Glomerular endothelial cell (primary cell): ENCODE measurements at places on chromosomes 6 and 20. TPM values are rescaled to one million over a fixed set of nuclear protein-coding genes. Genes with fewer than 3 reads are reported as not detected.

GNAS-AS1 gene
- total RNA-seq, result not detected in 2 replicates

DNA sequence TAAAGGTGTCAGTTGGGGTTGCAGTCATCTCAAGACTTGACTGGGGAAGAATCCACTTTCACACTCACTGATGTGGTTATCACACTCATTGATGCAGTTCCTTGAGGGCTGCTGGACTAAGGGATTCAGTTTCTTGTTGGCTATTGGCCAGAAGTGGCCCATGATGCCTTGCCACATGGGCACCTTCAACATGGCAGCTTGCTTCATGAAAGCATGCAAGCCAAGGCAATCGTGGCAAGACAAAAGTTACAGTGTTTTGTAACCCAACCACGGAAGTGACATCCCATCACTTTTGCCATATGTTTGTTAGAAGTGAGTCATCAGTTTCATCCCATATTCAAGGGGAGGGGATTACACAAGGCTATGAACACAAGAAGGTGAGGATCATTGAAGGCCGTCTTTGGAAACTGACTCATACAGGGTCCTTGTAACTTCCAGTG, 3.8 kb upstream of the RANBP9 start:
- DNase-seq, result no peak

TTLL9 gene
- total RNA-seq, result 0.23 and 0.29 TPM in 2 replicates

CDKAL1 gene
- 8.8 and 11.2 TPM in 2 replicates for total RNA-seq

GRM1 gene
- 0.05 and 0.06 TPM in 2 replicates for total RNA-seq

DNA sequence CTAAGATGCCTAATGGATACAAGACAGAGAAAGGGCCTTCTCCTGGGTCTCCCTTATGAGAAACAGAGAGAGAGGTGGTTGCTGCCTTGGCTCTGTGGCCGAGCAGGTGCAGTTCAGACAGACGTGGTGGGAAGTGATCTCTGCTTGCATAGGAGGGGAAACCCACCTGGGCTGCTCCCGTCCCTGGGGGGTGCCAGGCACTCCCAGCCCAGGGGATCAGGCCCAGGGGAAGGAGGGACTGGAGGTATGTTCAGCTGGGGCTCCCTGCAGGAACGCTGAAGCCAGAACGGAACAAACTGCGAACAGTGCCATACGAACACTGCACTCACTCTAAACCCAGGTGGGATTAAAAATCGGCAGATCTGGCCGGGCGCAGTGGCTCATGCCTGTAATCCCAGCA, 35.7 kb upstream of the OVOL2 start:
- no peak for DNase-seq

GRCh38 chr6:43263314-43264178, 20.3 kb downstream of the TTBK1 start:
- DNase-seq, result no peak

DNA sequence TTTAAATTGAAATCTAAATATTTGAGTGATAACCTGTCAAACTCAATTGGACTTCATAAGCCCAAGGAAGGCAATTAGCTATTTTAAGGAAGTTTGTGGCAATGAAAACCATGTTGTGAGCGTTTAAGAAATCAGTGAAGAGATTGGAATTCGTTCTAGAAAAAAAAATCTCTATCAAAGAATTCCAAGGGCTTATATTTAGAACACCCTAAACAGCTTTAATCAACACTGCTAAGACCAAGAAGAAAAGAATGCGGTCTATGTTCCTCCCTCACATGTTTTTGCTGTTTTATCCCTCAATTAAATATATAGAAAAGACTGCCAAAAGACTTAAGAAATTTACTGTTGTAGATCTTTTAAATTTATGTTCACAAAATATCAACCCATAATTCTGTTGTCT, 16.6 kb upstream of the ABRACL start:
- no peak for DNase-seq

OPRL1 gene
- total RNA-seq, result 2.7 and 4.5 TPM in 2 replicates

GRCh38 chr6:149919834-149920225, 3.1 kb downstream of the RAET1G start:
- no peak for DNase-seq

GRCh38 chr6:17454316-17455005, 61.1 kb downstream of the CAP2 start:
- no peak for DNase-seq

- no peak for DNase-seq
Measured at GRCh38 chr20:618980-619379, 8.9 kb upstream of the TCF15 start.

GRCh38 chr6:50240986-50241385, 191.3 kb upstream of the DEFB112 start:
- DNase-seq, result no peak

BTBD3 gene
- 27.0 and 36.4 TPM in 2 replicates for total RNA-seq

GRCh38 chr6:116291701-116292396, 12.1 kb upstream of the TSPYL1 start:
- DNase-seq, result no peak

DNA sequence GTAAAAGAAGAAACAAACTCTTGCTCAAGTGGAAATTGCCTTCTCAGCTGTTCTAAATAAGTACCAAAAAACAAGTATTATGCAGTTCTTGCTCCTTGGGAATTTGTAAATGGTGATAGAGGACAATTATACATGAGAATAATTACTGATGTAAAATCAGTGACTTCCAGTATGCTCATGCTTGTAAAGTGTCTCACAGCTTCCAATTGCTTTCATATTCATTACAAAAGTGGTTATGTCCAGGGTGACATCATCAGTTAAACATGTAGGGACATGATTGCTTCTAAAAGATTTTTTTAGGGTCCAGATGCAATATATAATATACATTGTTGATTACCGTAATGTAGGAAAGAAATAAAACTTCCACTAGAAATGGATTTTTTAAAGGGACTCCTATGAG, 122.8 kb upstream of the B3GAT2 start:
- DNase-seq, result no peak

DNA sequence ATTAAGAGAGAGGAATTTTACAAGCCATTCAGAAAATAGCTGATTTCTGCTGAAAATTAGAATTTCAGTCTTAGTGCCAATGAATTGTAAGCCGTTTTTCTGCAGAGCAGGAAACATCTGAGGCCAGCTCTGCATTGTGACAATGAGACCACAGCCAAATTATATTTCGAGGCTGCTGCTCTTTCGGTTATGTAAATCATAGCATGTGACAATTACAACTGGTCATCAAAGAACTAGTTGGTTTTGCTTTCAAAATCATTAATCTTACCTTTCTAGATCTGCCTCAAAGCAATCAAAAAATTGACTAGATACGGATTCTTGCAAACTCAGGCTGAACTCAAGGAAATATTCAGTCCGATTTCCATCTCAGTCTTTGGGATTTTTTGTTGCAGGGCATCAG, 33.4 kb upstream of the INSM1 start:
- DNase-seq, result no peak

DNA sequence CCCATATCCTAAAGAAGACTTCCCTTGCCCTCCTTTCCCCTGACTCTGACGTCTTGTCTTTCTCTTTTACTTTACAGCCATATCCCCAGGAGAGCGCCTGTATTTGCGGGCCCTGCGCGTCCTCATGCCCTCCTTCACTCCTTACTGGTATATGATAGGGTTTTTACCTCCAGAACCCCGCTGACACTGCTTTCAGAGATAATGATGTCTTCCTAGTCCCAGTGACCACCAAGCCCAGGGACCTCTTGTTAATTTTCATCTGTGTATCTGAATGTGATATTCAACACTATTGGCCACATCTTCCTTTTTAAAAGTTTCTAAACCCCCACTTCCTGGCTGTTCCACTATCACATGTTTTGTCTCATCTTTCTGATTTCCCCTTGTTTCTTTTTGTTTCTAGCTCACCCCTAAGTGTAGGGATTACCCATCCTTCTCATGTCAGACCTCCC, 102.0 kb downstream of the HIVEP1 start:
- DNase-seq, result no peak

PPP1R16B gene
- 56.4 and 132 TPM in 2 replicates for total RNA-seq

DNA sequence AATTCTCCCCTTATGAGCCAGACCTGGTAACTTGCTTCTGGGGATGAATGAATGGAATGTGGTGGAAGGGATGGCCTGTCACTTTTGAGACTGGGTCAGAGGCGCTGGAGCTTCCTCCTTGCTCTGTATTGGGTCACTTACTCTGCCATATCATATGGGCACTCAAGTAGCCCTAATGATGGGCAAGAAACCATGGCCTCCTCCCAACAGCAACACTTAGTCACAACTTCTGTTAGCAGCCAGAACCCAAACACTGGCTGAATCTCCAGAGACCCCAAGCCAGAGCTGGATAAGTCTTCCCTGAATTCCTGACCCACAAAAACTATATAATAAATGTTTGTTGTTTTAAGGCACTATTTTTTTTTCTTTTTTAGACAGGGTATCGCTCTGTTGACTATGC, 5.5 kb downstream of the E2F1 start:
- DNase-seq, result no peak

GRCh38 chr6:31877125-31877650, 1.6 kb downstream of the SLC44A4 start:
- no peak for DNase-seq

DNA sequence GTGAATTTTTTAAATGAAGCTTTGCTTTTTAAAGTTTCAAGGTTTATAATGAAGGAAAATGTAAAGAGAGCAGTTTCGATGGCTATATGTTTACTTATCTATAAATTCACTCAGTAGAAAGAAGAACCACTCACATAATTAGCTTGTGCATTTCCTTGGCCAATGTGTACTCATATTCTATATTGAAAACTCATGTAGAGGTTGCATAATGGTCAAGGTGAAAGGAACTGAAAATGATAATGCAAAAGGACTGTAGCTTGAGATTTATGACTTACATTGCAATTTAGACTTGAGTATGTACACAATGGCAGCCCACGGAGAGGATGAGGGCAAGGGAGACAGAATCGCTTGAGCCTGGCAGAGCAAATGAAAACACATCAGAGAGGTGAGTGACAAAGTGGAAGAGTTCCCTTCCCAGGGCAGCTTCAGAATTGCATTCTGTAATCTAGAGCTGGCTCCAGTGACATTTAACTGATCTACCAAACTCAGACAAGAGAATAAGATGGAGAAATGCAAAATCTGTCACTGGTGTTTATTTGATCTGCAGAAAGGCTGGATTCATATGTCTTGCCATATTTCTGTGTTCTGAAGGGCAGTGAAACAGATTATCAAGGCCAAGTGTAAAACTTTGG, 191.8 kb downstream of the TMEM200A start:
- DNase-seq, result no peak

C6orf58 gene
- total RNA-seq, result not detected in 2 replicates

- DNase-seq, result no peak
Measured at GRCh38 chr6:142848156-142848555, 96.8 kb downstream of the HIVEP2 start.

GRCh38 chr20:38651154-38651553, 49.5 kb downstream of the ARHGAP40 start:
- no peak for DNase-seq

DNA sequence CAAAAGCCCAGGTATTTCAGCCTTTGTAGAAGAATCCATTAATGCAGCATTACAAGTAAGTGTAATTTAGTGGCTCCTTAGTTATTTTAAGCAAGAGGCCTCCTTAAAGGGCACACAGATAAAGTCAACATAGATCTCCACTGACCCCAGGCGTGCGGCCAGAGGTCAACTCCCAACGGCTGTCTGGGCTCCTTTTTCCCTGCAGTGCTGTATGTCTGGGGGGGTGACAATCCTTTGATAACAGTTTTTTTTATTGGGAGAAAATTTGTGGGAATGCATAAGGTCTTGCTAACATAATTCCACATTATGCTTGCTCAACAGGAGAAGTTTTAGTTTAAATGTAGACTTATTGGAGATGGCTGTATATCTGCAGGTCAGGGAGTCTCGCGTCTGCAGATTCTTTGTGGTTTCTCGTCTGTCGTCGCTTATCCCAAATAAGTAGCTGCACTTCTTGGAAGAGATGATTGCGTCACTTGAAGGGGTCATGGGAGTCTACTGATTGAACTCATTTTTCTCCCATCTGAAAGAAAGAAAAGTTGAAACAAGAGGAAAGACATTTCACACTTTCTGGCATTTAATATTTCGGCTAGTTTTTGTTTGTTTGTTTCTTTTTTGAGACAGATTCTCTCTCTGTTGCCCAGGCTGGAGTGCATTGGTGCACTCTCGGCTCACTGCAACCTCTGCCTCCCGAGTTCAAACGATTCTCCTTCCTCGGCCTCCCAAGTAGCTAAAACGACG, 151.7 kb upstream of the AKAP12 start:
- DNase-seq, result no peak

- no peak for DNase-seq
Measured at GRCh38 chr6:108260126-108260808, 573 bp downstream of the SNX3 start.

DNA sequence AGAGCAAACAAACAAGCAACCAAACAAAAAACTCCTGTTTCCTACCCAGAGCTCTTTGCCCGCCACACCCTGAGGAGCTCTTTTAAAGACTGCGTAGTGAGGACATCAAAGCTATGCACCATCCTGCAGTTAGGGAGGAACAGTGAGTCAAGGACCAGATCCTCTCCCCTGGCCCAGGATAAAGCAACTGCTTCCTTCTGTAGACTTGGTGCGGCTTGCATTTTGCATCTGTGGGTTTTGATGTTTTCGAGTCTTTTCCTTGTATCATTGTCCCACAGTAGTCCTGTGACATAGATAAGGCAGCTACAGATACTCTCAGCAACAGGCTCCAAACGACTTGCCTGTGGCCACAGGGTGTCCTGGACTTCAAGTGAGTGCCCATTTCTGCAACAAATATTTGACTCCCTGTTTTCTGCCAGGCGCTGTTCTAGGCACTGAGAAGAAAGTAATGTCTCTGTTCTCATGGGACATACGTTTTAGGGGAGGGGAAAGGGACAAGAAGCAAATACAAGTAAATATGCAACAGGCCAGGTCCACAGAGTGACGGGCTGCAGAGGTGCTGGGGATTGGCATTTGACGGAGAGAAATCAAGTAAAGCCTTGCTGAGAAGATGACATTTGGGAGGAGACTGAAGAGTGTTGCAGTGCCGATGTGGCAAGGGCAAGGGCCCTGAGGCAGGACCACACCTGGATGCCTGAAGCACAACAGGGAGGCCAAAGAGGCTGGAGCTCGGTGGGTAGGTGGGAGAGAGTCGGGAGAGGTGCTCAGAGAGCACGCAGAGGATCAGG, 35.9 kb upstream of the MAP3K4 start:
- no peak for DNase-seq

GRCh38 chr6:159151266-159151855, 17.8 kb upstream of the FNDC1 start:
- DNase-seq, result no peak

DNA sequence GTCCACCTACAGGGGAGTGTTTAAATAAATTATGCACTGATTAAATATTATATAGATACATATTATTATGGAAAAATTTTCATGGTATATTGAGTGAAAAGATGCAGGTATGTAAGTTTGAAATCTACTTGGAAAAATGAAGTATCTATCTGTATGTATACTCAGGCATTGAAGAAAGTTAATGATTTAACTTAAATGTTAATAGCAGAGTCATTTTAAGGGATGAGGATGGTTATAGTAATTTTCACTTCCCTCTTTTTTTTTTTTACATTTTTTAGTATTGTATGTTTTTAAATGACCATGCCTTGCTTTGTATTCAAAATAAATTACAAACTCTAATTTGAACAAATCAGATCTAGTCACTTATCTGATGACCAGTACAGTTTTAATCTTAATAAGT, 43.2 kb upstream of the NOTCH4 start:
- no peak for DNase-seq

- no peak for DNase-seq
Measured at GRCh38 chr6:70119218-70119835, 183.6 kb downstream of the COL9A1 start.
